CD4-positive, alpha-beta T cell treated with Interleukin-17A for 4 hours (primary cell): ENCODE measurements at places on chromosomes 11 and 22.

- peak; percentile 76 for DNase-seq
Measured at GRCh38 chr22:30940685-30941362, 27.8 kb downstream of the MORC2 start.

GRCh38 chr11:46649180-46649738, 31.9 kb downstream of the ATG13 start:
- DNase-seq = no peak

- DNase-seq = no peak
Measured at GRCh38 chr11:12707500-12707880, 33.3 kb downstream of the TEAD1 start.

- DNase-seq = peak; percentile 52
Measured at GRCh38 chr11:121494355-121495099, 41.8 kb upstream of the SORL1-AS1 start.

DNA sequence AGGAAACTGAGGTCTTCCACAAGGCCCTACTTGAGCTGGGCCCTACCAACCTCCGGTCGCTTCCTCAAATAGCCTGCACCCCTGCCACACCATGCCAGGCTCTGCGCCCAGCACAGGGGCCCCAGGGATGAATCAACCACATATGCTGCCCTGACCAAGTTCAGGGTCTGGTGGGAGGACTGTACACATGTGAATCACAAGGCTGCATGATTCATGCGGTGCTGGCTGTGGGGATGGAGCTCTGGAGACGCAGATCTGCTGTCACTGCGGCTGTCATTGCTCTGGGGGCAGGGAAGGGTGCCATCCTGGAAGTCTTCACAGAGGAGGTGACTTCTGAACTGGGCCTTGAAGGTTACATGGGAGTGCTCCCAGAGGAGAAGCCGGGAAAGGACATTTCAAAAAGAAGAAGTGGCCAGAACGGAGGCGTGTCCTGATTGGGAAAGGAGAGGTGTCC, 21.5 kb downstream of the CYTH4 start:
- peak; percentile 74 for DNase-seq

GRCh38 chr22:37734402-37734700, 37.5 kb downstream of the TRIOBP start:
- DNase-seq = no peak

GRCh38 chr22:40541300-40541699, 95.2 kb downstream of the MRTFA start:
- DNase-seq = no peak

DNA sequence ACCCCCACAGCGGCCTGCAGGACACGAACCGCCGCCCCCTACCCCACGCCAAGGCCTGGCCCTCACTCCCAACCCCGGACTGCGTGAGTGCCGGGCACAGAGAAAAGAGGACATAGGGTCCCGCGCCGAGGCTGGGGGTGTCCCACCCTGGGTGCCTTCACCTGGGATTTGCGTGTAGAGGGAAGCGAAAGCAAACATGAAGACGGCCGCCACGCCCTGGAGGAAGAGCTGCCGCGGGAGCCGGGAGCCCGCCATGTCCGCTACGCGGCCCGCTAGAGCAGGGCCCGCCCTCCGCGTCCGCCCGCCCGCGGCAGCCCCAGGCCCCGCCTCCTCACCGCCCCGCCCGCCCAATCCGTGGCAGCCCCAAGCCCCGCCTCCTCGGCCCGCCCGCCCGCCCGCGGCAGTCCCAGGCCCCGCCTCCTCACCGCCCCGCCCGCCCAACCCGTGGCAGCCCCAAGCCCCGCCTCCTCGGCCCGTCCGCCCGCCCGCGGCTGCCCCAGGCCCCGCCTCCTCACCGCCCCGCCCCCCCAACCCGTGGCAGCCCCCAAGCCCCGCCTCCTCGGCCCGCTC, at the start of gene LMF2:
Gene LMF2 (minus strand): TSS at position 282 of the 570 bp plus-strand sequence. CDS start 27 bp downstream, at position 255.
- DNase-seq = peak; percentile 100

GRCh38 chr11:133269267-133269666, 263.0 kb downstream of the OPCML start:
- no peak for DNase-seq

GRCh38 chr11:16392616-16393015, 36.3 kb upstream of the SOX6 start:
- no peak for DNase-seq
